ENCODE measurements at places on chromosomes 5 and 9.

GRCh38 chr5:99059685-99060084 is 130.9 kb upstream of the CHD1 start:
- no peak for DNase-seq

DNA sequence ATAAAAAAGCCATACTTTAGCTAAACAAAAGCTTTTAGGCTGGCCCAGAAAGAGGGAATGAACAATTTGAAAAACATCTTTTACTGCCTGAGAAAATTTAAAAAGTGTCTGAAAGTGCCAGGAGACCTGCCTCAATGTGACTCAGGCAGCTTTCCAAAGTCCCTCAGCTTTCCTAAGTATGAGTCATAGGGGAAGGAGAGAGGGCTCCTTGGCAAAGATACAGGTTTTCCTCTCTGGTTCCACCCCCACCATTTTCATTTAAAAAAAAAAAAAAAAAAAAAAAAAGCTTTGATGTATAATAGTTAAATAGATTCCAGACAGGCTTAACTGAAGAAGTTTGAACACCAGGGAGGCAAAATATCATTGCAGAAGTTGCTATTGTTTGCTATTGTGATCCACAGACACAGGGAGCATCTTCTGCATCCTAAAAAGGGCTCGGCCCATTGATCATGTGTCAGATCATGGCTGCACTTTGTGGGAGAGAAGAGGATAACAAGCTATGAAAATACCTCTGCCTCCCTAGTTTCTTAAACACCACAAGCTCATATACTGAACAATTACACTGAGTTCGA is 71.5 kb downstream of the MRPS27 start:
- DNase-seq: peak; percentile 97

DNA sequence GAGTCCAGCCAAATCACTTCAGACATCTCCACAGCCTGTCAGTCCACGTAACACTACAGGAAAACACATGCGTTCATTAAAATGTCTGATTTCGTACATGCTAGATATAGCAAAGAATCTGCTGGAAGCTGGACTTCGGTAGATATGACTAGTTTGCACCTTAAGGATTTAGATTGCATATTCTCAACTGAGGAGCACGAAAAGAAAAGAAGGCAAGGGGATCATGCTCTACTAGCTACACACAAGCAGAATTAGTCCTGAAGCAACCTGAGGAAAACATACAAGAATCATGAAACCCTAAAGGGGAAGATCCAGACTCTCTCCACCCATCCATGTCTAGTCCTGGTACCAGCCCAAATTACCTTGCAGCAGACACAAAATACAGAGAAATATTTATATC is 36.1 kb upstream of the SSBP2 start:
- no peak for DNase-seq

- peak; percentile 63 for DNase-seq
Observed at GRCh38 chr5:61311836-61312808, 19.9 kb upstream of the ZSWIM6 start.

- no peak for DNase-seq
Observed at GRCh38 chr5:149724130-149724840, 5.8 kb upstream of the PPARGC1B start.

GRCh38 chr5:62886603-62887315 is 308.1 kb downstream of the LRRC70 start:
- no peak for DNase-seq

GRCh38 chr5:122972877-122973276 is 63.6 kb downstream of the PPIC start:
- DNase-seq: peak; percentile 20

Measured in fibroblast of the aortic adventitia (primary cell).